ENCODE measurements at places on chromosomes 4 and X.
A peak's percentile ranks its signal among the peaks of the same experiment; 100 is the strongest.

GRCh38 chrX:80792205-80792604, 17.5 kb downstream of the BRWD3 start:
- no peak for DNase-seq

- DNase-seq, result no peak
Observed at GRCh38 chr4:23036921-23037495, 344.3 kb downstream of the GBA3 start.

- DNase-seq, result no peak
Observed at GRCh38 chrX:107452581-107452980, 3.1 kb downstream of the FRMPD3 start.

- no peak for DNase-seq
Observed at GRCh38 chr4:8847764-8848163, 23.9 kb downstream of the HMX1 start.

DNA sequence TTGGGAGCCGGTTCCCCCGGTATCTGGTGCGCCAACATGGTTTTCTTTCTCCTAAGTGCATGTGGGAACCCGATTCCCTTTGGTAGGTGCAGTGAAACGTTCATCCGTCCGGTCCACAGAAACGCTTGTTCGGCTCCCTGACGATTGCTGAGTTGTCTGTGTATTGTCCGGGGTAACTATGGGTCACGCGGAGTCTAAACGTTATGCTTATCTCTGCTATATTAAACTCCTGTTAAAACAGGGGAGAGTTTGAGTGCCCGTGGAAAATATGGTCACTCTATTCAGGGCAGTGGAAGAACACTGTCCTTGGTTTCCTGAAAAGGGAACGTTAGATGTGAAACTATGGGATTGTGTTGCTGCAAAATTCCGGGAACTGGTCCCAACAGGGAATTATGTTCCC, 32.4 kb upstream of the MGST2 start:
- DNase-seq, result no peak

- no peak for DNase-seq
Observed at GRCh38 chr4:110589297-110589696, 33.6 kb downstream of the PITX2 start.

DNA sequence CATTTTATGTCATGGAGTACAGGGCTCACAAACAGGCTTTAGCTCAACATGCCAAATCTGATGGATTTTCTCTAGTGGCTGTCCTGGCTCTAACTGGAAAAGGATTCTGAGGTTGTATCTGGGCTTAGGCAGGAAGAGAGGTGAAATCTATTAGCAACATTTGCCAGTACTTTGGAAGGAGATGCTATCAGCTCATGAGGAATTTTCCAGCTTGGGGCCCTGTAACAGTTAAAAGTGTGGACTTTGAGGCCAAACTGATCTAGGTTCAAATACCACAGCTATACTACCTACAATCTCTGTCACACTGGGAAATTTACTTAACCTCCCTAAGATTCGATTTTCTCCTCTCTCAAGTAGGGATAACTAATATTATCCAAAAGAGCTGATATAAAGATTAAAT, 119.0 kb upstream of the HCCS start:
- DNase-seq, result no peak

DNA sequence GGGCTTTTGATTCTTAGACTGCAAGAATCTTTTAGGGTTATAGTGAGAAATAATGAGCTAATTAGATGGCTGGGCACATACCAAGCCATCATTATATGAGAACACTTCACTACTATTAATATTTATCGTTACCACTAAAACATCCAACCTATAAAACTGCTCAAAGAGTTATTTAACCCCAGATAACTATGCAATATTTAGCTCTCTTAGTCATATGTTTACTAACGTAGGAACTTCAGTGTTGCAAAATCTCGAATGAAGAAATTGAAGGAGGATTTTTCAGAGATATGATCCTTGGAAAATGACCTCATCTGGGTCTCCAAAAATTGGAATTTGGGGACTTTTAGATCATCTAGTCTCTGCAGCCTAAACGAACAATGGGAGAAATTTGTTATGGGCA, 265.0 kb upstream of the RPS6KA3 start:
- DNase-seq, result no peak

DNA sequence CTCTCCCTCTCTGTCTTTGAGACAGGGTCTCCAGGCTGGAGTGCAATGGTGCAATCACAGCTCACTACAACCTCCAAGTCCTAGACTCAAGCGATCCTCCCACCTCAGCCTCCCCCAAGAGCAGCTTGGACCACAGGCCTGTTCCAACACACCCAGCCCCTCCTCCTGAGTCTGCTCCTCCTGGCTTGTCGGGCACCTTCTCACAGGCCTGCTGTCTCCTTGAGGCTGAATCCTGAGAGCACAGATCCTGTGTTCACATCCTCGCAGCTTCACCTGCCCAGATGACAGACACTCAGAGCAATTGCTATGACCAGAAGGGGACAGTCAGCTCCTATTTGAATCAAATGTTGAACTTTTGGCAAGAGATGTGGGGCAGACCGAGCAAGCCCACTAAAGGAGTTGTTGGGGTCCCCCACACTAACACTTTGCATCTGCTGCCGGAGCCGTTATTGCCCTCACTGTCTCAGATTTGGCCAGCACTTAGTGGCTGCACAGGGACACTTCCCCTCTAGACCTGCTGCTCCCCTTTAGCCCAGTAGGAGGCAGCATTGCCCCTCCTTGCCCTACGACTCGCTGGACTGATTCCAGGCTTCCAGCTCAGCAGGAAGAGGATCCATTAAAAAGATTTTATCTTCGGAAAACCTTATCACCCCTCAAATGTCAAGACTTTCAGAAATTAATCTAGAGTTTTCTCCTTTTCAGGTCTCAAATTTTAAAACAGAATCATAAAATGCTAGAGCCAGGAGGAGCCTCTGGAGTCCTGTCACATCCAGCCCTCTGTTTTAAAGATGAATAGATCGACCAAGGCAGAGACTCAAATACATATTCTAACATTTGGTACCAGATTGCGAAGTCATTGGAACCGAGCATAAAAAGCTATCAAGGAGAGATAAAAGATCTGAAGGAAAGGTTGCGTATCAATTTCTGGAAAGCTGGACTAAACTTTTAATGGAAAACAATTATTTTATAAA, 113.7 kb downstream of the USP46 start:
- peak; percentile 36 for DNase-seq

- DNase-seq, result no peak
Observed at GRCh38 chr4:26196567-26196966, 124.2 kb upstream of the RBPJ start.

Measured in activated T-cell treated with anti-CD3 and anti-CD28 coated beads, Interleukin-2, amount 50 U/mL, for 4 hours (primary cell).